RCC 7860 (cell line): ENCODE measurements at places on chromosomes 12 and 14.

- DNase-seq, result no peak
These were observed 1028.7 kb downstream of the AACS start for GRCh38 chr12:126093908-126094307.

DNA sequence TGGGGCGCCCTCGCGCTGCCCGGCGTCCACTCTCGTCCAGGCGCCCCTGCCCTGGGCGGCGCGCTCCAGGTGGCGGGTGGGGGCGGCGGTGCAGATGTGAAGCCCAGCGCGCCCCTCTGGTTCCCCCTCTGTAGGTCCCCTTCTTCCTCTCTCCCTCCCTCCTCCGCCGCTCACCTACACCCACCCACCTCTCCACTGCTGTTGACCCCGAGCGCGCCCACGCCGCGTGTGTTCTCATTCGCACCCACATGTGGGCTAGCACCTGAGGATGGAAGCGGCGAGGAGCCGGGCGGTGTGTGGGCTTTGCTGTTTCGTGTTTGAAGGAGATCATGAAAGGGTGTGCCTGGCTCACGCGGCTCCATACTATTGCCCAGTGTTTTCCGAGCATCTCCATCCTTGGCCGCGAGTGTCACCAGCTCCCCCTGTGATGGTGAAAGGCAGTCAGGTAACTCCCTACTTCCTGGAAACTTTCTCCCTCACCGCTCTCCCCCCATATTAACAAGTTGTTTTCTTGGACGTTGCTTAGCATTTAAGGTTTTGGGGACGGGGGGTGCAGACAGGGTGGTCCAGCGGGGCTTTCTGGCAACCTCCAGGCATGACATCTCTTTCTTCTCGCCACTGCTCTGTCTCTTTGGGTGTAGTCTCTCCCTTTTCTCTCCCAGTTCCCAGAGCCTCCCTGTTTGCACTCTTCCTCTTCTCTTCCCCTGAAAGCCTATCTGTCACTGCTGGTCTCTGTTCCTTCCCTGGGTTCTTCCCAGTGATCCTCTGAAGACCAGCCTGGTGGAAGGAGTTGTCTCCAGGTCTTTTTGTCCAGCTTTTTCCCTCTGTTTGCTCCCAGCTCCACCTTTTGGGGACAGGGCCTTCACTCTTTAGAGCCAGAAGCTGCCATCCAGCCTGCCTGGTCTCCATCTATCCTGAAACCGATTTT lies 1.6 kb downstream of the CACNA1C start:
- no peak for DNase-seq

- peak; percentile 73 for DNase-seq
These were observed 3.7 kb downstream of the SELPLG start for GRCh38 chr12:108629824-108630476.

- no peak for DNase-seq
These were observed 1005.0 kb downstream of the GALC start for GRCh38 chr14:86987966-86988365.

DNA sequence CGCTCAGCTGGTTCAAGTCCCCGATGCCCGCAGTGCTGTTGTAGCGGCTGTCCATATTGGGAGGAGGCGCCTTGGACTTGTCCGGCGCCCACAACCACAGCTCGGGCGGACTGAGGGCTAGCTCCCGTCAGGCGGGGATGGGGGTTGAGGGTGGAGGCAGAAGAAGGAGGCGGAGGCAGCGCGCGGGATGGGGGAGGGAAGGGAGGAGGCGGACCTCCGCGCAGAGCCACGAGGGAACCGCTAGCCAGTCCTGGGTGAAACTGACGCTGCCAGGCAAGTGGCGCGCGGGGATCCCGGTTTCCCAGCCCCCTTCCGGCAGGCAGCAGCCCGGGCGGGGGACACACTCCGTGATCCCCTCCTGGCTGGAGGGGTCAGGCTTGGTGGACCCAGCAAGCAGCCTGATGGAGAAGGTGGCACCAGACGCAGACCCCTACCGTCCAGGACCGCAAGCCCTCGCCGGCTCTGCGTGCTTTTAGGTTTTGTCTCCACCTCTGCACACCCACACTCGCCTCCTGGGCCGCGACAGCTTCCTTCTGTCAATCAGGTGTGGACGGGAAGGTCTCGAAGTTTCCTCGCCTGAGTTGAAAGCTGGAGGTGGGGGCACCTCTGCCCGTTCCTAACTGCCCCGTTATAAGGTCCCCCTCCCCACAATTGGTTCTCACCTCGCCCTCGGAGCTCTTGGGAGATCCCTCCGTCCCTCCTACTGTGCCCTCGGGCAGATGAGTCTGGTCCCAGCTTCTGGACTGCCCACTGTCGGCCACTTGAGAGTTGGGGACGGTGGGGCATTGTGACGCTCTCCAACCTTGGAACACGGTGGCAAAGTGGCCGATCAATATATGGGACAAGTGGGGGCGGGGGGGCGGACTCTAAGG lies at the start of gene CPNE8:
TSS of gene CPNE8 (minus strand) at position 112 of the 872 bp plus-strand sequence. CDS start at position 55, 57 bp downstream.
- DNase-seq, result peak; percentile 69

- DNase-seq, result no peak
These were observed 52.9 kb downstream of the ABCC9 start for GRCh38 chr12:21888276-21888863.
